ENCODE measurements at places on chromosomes 2 and 18.

DNA sequence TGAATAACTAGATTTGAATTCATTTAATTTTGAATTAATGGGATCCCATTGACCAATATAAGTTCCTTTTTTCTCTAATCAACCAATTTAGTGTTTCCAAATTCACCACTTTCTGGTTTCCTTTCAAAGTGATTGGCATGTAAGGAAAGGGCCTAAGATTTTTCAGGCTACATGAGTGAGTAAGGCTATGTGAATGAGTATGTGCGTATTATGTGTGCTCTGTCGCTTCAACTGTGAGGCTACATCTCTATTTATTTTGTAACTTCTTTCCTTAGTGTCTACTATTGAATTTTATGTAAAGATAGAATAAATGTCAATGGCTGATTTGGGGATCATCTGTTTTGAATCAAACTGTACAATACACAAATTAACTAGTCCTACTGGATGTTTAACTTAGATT, 110.6 kb downstream of the ABCA12 start:
- no peak for DNase-seq

DNA sequence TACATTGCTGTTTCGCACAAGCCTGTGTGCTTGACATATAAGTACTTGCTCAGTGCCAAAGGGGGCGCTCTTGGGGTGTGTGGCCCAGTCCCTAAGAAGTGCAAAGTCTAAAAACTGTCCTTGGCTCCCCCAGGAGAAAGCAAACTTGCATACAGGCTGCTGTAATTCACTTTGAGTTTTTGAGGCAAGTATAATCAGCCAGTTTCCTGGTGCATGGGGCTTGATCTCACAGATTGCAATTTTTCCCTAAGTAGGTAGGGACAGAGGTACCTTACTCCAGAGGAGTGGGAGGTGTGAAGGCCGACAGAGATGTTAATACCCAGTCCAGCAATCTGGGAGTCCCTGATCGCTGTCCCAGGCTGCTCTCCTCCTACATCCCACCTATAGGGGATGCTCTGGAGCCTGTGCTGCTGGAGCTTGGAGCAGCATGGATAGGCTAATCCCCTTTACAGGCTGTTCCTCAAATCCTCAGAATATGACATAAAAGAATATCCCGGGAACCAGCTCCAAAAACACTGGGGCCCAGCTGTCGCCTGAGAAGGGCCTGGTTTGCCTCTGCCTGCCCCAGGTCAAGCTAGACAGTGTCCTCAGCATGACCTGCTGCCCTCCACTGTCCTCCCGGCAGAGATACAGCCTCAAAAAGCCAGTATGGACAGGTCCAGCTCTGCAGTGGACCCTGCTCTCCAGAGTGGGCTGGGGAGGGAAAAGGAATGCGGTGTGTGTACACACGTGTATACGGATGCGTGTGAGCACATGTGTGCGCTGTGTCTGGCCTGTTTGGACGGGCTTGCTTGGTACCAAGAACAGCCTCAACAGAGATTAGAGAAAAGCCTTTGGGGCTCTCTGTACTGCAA, 136.5 kb upstream of the HAAO start:
- DNase-seq = no peak

DNA sequence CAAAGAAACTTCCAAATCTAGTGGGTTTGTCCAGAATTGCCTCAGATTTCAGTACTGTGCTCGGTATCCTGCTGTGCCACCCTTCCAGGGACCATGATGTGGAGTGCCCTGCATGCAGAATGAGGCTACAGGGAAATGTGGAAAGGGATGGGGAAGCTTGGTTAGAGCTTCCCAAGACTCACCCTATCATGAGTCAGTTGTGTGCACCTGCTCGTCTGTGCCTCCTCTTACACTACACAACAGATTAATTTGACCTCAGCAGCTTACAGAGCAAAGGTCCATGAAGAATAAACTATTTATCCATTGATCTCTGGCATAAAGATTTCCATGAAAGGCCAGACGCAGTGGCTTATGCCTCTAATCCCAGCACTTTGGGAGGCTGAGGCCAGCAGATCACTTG, 21.3 kb upstream of the NCK2 start:
- no peak for DNase-seq

GRCh38 chr2:146214394-146214929, 1630.4 kb upstream of the ACVR2A start:
- DNase-seq = no peak

GRCh38 chr2:210112871-210113270, 58.3 kb downstream of the KANSL1L start:
- no peak for DNase-seq

GRCh38 chr2:72917138-72917876, at the start of gene EMX1:
Gene EMX1, plus strand, starts transcription at chr2:72917519. Its CDS starts 334 bp downstream, at chr2:72917853.
- peak; percentile 53 for DNase-seq
